ENCODE measurements at places on chromosomes 2 and 18.

- DNase-seq = no peak
These were observed 8.6 kb downstream of the SNRNP27 start for GRCh38 chr2:69902213-69902922.

GRCh38 chr2:159035790-159036411 is 67.5 kb downstream of the TANC1 start:
- DNase-seq = no peak

GRCh38 chr2:72936660-72937355 is 19.5 kb downstream of the EMX1 start:
- DNase-seq = no peak

- no peak for DNase-seq
These were observed 1144.7 kb upstream of the PIK3C3 start for GRCh38 chr18:40810372-40810771.

DNA sequence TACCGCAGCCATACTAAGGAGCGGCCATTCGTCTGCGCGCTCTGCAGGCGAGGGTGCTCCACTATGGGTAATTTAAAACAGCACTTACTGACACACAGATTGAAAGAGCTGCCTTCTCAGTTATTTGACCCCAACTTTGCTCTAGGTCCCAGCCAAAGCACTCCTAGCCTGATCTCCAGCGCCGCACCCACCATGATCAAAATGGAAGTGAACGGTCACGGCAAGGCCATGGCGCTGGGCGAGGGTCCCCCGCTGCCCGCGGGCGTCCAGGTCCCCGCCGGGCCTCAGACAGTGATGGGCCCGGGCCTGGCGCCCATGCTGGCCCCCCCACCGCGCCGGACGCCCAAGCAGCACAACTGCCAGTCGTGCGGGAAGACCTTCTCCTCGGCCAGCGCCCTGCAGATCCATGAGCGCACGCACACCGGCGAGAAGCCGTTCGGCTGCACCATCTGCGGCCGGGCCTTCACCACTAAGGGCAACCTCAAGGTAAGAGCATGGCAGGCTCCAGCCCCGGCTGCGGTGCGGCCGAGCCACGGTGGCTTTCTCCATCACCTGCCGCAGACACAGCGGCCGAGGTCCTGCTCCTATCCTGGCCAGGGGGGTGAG is 15.5 kb downstream of the SALL3 start:
- no peak for DNase-seq

DNA sequence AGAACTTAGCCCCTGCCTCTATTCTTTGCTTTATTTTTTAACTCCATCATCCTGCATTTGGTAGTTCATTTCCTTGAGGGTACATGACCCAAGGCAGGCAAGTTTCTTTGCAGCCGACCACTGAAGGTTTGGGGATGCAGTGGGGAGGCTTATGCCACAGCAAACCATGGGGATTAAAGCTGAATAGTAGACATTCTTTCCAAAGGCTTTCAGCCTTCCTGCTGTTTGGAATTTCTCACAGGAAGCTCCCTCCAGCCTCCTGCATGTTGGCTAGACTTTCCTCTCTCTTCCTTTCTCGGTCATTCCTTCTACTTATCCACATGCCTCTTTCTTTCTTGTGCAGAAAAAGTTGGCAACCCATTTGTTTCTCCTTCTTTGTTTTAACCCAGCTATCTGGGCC is 77.3 kb downstream of the SOCS6 start:
- no peak for DNase-seq

DNA sequence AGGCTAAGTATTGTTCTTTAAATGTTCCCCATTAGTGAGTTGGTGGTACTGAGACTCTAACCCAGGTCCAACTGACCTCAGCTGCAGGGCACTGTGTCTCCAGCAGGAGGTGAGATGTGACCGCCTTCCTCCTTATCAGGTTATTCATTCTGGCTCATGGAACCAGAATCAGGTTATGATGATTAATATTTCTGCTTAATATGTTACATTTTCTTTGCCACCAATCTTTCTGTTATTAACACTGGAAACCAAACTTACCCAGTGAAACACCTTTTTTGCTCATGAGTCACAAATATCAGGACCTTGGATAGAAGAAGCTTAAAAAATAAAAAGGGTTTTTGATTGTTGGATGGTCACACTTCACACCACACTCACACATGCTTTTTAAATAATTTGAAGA is 85.4 kb downstream of the DPP4 start:
- no peak for DNase-seq

DNA sequence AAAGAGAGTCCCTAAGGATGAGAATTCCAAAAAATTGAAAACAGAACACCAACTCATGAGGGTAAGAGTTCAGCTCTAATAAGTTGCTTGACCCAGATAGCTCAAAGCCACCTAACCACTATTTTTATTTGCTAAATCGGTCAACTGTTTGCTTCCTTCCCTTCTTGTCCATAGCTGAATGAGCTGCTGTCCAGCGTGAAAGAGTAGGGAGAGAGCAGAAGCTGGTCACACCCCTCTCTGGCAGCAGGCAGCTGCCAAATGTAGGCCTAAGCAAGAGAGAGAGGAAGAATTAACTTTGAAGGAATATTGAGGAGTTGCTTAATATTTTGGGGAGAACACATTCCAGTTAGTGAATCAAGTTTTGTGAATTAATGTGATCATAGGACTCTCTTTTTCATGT is 25.9 kb downstream of the AQP4 start:
- DNase-seq = no peak

DNA sequence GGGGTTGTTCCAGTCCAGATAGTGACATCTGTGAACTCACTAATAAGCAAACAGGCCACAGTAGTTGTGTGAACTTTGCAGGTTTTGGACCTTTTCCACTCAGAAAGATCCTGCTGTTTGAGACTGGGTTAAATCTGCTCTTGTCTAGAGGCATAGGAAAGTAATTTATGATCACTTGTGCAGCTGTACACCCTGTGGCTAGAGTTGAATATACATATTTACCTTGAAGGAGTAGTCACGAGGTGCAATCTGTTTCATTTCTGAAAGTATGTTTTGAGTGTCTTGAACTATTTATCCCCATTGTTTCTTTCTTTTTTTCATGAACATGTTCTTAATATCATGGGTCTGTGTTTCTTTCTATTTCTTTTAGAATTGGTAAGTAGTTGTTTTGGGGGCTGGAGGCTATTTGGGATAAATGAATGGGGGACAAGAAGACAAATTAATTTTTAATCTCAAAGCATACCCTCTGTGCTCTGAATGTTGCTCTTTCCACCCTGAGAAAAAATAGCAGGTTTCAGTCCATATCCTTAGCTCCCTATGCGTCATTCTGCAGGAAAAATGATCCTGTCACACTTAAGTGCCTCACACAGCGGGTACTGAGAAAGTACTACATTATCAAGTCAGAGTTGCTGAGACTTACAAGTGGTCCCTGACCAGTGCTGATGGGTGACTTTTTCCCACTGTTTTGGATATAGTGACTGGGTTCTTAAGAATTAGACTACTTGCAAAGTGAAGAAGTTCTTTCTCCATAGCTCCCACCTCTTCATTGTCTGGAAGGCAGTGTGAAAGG is 28.2 kb downstream of the DCC start:
- DNase-seq = no peak
